ENCODE measurements at places on chromosomes 12 and 14.

DNA sequence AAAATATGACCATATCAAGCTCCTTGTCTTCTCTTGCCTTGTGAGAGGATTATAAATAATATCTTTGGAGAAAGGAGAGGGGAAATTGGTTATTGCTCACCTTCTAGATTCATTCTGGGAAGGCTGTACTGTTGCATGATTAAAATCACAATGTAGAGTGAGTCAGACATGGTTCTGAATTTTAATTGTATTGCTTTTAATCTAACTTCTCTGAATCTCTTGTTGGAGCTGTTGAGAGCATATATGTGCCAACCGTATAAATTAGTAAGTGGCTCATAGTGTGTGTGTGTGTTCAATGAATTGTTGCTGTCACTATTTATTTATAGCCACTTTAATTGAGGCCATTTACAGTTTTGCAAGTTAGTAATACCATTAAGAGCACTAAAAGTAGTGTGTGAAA lies 56.1 kb downstream of the KCNJ8 start:
- DNase-seq, result no peak

- DNase-seq, result no peak
These were observed 14.2 kb downstream of the ESR2 start for GRCh38 chr14:64279704-64280668.

DNA sequence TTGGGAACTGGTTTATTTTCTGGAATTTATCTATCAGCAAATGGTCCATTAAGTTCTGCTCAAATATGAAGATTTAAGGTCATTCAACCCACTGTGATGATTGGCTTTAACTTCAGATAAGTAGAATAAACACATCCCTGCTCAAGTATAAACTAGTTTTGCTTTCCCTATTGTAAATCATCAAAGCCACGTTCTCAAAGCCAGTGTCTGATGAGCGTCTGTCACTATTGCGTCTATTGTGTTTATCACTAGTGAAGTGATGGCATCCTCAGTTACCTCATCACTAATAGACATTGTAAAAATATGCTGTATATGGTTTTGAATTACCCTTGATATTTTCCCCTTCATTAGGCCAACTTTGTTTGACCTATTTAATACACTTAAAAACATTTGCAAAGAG lies 351.3 kb downstream of the BCAT1 start:
- no peak for DNase-seq

DNA sequence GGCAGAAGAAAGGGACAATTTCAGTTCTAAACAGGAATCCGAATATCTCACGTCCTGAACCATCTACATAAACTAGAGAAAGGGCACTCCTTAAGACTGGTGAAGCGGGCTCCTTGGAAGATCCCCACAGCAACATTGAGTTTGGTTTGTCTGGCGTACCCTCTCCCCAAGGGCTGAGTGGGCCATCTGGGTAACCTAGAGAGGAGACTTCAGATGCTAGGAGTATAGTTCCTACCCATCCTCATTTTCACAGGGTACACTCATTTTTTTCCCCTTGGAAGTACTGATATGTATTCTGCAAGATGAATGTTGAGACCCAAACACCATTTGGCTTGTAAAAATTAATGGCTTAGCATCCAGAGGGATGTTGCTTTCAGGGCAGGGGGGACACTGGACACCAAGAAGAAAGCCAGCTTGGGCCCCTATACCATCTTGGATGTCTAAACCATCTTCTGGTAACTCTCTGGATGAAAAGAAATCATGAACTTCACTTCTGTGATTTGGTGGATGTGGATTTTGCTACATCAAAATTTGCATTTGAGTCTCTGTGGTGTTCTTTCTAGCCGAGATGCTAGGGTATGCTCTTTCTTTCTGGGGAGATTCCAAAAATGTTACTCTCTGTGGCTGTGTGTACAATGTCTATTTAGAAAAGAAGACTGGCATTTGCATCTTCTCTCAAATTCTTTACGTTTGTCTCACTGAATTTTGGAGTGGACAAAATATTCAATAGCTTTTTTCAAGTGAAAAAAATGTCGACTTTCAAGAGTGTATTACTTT lies 97.7 kb downstream of the ETV6 start:
- no peak for DNase-seq

DNA sequence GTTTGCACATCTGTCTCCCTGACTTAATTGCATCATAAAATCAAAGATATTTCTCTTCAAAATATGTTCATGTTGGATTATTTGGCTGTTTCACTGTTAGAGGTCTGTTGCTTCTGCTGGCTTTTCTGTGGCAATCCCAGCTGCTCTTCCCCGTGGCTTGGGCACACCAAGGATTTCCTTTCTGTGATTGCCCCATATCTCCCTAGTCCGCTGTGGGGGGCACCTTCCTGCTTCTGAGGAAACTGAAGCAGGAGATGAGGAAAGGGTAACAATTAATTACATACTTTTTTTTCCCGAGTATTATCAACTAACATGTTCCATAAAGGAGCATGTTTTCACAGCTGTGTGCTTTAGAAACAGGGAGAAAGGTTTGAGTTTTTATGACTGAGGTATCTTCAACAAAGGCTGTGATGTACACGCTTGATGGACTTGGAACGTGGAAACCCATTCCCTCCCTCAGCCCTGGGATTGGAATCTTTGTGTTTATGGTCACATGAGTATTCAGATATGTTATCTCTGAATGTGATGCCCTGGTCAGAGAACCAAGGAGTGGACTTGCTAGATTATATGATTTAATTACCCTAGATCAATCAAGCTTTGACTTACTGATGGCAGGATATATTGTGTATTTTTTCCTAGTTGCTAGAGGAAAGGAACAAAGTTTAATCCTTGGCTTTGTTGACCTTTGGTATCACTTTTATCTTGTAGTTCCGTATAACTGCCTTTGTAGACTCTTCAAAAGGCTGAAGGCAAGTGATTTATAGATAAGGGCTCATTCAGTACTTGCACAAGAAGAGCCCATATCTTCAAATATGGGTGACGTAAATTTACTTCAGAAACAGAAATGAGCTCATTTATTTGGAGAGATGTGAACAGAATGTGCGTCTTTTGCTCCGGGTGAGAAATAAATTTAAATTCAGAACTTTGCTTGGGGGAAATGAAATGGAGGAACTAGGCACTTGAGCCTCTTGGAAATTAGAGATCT lies 46.7 kb downstream of the BORCS5 start:
- DNase-seq, result no peak

- no peak for DNase-seq
These were observed 655 bp downstream of the PLD4 start for GRCh38 chr14:104925214-104925854.

- DNase-seq, result no peak
These were observed 5.8 kb downstream of the NR4A1 start for GRCh38 chr12:52056801-52057637.

Measured in BJ (cell line).